Cortex of kidney (tissue), 1 donor: ENCODE measurements at places on chromosomes 3 and 15.

GRCh38 chr15:99324700-99325099 is 73.4 kb downstream of the LRRC28 start:
- no peak for DNase-seq

DNA sequence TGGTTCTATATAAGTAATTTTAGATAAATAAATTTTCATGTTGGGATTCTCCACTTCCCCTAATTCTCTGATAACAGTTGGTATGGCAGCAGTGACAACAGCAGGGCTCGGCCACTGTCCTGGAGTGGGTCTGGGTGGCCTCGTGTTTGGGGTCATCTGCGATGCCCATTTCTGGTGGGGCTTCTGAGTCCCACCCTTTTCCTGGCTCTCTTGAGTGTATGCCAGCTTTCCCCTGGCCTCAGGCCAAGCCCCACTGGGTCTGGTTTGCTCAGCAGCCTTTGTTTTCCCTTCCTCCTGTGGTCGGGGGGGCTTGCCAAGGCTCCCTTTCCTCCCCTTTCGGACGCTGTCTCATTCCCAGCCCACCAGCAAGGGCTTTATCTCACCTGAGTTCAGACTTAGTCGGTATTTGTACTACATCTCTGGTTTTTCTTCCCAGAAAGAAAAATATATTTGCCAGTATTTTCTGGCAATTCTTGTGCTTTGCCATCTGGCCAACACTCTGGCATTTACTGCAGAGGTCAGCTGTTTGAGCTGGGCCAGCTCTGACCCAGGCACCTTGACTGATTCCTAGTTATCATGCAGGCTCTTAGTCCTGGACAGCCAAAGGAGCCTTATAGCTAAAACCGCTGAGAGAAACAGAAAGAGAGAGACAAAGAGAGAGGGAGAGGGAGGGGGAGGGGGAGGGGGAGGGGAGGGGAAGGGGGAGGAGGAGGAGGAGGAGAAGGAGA is 35.2 kb downstream of the MYZAP start:
- DNase-seq = no peak

DNA sequence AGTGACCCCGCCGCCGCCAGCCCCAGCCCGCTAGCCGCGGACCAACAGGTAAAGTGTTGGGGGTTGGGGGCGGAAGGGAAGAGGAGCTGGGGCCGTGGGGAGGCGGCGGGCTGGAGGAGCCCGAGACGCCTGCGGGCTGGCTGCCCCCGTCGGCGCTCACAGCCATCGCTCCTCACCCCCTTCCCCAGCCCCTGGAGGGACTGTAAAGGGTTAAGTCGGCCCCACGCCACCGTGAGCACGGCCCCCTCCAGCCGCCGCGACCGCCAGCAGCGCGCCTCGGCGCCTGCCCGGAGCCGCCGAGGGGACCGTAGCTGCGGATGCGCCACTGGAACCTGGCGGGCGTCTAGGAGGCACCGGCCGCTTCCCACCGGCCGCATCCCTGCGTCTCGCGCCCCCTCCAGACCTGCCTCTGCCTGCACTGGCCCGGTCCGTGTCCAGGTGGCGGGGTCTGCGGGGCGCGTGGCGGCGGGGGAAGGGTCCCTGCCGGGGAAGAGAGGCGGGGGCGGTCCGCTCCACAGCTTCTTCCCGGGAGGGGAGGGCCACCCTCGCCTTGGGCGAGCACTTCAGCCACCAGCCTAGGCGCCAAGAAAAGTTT is 522 bp downstream of the MED12L start:
- no peak for DNase-seq

GRCh38 chr3:135513106-135514059 is 452.1 kb upstream of the PPP2R3A start:
- DNase-seq = no peak

- no peak for DNase-seq
Observed at GRCh38 chr3:58307639-58308215, 1.4 kb downstream of the HTD2 start.

- no peak for DNase-seq
Observed at GRCh38 chr3:22265403-22265802, 514.4 kb upstream of the ZNF385D start.

DNA sequence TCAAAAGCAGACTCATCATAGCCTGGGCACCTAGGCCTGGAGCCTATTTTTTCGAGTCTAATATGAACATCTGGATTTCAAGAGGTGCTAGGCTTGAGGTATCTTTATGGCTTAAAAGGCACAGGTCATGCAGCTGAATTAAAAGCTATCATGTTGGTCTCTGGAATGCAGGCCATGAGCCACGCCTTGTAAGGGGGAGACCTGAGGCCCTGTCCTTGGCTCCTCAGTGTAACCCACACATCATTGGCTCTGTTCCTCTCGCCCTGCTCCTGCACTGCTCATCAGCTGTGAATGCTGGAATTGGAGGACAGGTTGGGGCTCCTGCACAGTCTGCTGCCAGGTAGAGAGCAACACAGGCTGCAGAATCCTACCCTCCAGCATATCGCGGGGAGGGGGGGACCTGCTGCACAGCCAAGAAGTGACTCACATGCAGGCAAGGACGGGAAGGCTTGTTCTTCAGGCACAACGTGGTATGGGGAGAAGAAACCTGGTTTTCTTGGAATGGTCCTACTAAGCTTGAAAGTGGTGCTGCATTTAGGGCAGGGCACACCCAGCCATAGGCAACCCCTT is 146.0 kb downstream of the CHST2 start:
- DNase-seq = no peak

DNA sequence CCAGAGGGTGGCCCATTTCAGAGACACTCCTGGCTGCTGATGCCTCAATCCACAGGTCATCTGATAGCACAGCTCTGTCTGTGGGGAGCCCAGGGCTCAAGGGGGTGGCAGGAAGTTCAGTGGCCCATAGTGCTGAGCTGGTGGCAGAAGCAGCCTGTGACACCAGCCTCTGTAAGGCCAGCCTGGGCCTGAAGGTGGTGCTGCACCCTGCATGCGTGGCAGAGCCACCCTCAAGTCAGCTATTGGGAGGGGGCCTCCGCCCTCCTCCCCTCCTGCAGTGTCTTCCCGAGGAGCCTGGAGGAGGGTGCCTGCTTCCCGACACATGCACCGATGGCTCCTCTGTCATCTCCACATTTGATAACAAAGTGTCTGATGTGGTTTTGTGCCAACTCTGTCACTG is 3.0 kb downstream of the PLA1A start:
- no peak for DNase-seq

DNA sequence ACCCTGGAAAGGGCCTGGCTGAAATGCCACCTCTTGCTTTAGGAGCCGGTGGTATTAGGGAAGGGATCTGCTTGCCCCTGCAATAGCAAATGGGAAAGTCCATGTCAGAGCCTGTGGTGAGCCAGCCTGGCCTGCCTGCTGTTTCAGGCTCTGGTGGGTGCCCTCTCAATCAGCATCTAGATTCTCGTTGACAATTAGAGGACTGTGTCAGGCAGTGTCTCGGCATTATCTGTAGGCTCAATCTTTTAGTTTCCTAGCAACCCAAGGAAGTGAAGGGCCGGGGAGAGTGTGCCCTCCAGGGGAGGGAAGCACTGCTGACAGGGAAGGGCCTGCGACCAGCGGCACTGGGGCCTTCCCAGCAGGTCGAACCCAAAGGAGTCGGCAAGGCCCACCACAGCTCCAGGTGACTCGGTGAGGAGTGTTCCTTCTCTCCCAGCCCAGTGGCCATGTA is 42.1 kb downstream of the TLE3 start:
- DNase-seq = no peak
